GM23338 (cell line): ENCODE measurements at places on chromosomes 7 and 10. TPM values are rescaled to one million over a fixed set of nuclear protein-coding genes. Genes with fewer than 3 reads are reported as not detected.

DNA sequence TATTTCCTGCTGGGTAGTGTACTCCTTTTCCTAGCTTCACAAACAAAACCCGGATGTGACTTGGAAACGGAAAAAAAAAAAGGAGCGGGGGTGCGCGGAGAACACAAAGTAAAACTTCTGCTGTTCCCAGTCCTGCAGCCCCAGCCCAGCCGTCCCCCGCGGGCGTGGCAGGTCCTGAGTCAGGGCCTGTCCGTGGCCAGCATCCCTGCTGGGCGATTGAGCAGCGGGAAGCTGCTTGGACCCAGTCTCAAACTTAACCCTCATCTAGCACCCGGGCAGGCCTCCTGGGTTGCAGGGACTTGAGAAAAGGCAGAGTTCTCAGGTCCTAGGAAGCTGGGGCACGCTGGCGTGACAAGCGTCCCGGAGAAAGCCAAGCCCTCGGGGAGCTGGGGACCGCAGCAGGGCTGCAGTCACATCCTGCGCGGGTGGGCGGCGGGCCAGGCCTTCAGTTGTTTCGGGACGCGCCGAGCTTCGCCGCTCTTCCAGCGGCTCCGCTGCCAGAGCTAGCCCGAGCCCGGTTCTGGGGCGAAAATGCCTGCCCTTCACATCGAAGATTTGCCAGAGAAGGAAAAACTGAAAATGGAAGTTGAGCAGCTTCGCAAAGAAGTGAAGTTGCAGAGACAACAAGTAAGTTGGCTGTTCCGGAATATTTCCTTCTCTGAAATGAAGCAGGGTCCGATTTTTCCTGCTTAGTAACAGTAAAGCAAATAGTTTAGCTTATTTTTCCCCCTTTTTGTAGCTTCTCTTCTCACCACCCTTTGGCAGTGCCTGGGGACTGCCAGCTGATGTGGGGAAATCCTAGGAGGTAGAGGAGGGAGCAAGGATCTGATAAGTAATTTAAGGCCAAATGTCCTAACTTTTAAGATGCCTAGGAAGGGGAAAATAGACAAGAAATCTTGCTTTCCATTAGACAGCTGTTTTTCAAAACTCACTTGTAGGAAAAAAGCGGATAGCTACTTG lies at the start of gene GNG11:
Gene GNG11 (plus strand): TSS at position 129 of the 960 bp plus-strand sequence. CDS start 403 bp downstream, at position 532.
- no peaks in the 10 kb centered on the region for H3K36me3 ChIP-seq
- 0 out of 2 replicates have a peak within 1 kb of the TSS, but pooled peaks have one; percentile 22 for H3K27ac ChIP-seq
- peak within 1 kb of the TSS; percentile 65 for H3K4me3 ChIP-seq
- H3K4me1 ChIP-seq, result peaks cover 21% of the 10 kb centered on the region
- peaks cover 6% of the 10 kb centered on the region; the same call in 1 of the 2 replicates for H3K27me3 ChIP-seq

ITPRID1 gene
- 0.27 and 0.45 TPM in 2 replicates for total RNA-seq

GRCh38 chr10:97810446-97810845 lies 38.6 kb upstream of the SFRP5 start:
- H3K4me3 ChIP-seq, result no peak overlapping the region
- H3K27ac ChIP-seq, result no peak overlapping the region
- no peaks in the 10 kb centered on the region for H3K36me3 ChIP-seq
- H3K27me3 ChIP-seq, result no peaks in the 10 kb centered on the region

DNA sequence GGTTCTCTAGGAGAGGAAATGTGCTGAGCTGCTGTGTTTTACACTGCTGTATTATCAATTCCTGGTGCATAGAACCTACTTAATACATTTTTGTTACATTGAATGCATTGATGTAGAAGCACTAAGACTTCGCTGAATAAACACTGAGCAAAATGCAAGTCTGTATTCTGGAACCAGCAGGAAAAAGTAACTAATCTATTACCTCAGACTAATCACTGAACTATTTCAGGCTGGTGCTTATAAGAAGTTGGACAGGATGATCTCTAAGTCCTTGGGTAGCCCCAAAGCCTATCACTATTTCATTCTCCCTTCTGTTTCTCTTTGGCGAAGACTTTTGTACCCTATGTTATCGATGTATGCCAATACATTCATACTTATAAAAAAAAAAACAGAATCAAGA lies 87.2 kb upstream of the LRRTM3 start:
- no peak overlapping the region for H3K27ac ChIP-seq
- H3K4me1 ChIP-seq, result peaks cover 4% of the 10 kb centered on the region
- no peaks in the 10 kb centered on the region for H3K36me3 ChIP-seq
- no peak for DNase-seq
- no peaks in the 10 kb centered on the region for H3K27me3 ChIP-seq

ACTL6B gene
- 0.69 TPM in 1 of 2 replicates, not detected in the other for total RNA-seq

ADARB2 gene
- total RNA-seq, result 1.6 and 5.0 TPM in 2 replicates

- H3K4me3 ChIP-seq, result no peak overlapping the region
- no peak overlapping the region for H3K27ac ChIP-seq
- no peaks in the 10 kb centered on the region for H3K36me3 ChIP-seq
- no peaks in the 10 kb centered on the region for H3K27me3 ChIP-seq
- H3K4me1 ChIP-seq, result peaks cover 11% of the 10 kb centered on the region
- no peak for DNase-seq
Measured at GRCh38 chr7:77197141-77197540, 2.5 kb downstream of the FGL2 start.

MYL10 gene
- total RNA-seq, result not detected in 2 replicates

DNA sequence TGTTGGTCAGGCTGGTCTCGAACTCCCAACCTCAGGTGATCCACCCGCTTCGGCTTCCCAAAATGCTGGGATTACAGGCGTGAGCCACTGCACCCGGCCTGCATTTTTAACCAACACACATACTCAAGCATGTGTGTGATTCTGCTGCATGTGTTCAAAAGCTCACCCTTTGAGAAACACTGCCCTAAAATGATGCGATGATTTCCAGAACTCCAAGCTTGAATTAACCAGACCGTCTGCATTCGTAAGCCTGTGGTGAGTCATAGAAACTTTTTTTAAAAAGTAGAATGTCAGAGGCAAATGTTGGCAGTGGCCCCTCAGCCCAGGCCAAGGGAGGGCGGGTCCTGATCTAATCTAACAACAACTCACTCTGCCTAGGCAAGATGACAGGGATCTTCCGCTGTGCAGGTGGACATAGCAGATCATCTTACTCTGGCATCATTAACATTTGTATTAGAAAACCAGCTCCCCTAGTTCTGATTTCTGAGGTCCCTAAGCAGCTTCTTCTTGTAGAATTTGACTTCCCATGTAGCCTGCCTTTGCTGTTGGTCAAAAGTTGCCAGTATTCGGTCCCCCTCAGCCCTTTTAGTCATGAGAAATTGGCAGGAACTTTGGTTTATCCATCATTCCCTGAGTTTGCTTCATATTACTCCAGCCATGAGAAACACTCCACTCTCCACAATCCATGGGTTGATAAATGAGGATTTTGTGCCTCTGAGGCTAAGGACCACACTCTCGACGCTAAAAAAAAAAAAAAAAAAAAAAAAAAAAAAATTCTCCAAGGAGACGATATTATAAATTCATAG lies 190.4 kb downstream of the SKIDA1 start:
- DNase-seq, result no peak
- H3K4me1 ChIP-seq, result peaks cover 12% of the 10 kb centered on the region
- peak overlapping the region; percentile 64; the same call in 1 of the 2 replicates for H3K27ac ChIP-seq
- no peaks in the 10 kb centered on the region for H3K27me3 ChIP-seq

ADRB1 gene
- 0.24 and 0.39 TPM in 2 replicates for total RNA-seq

IL2RA gene
- total RNA-seq, result not detected in 2 replicates

- no peak overlapping the region for H3K4me3 ChIP-seq
- no peaks in the 10 kb centered on the region for H3K36me3 ChIP-seq
- peak; percentile 22 for DNase-seq
- H3K27me3 ChIP-seq, result no peaks in the 10 kb centered on the region
- no peak overlapping the region for H3K27ac ChIP-seq
Measured at GRCh38 chr7:94049615-94050014, 45.5 kb upstream of the BET1 start.

GRCh38 chr7:36788825-36789470 lies 64.7 kb upstream of the AOAH start:
- H3K27me3 ChIP-seq, result no peaks in the 10 kb centered on the region
- no peaks in the 10 kb centered on the region for H3K36me3 ChIP-seq
- H3K4me1 ChIP-seq, result no peaks in the 10 kb centered on the region
- no peak overlapping the region for H3K4me3 ChIP-seq
- H3K27ac ChIP-seq, result no peak overlapping the region

TUBB8 gene
- total RNA-seq, result 1.1 and 1.4 TPM in 2 replicates

DNAH11 gene
- total RNA-seq, result 4.7 and 9.3 TPM in 2 replicates

DNA sequence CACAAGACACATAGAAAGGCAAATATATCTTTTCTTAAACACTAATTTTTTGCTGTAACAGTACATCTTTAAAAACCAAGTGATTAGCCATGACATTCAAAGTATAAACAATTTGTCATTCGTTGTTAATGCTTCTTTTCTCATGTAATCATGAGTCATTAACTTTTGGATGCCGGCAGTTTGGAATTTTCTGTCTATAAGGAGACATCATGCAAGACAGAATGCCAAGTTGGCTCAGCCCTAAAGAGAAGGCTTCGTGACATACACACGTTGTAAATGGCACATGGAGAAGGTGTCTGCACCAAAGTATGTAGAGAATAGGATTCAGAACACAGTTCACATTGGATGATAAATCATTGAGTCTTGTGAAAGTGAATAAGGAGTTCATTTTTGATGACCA lies 35.9 kb downstream of the CCDC3 start:
- H3K4me1 ChIP-seq, result peaks cover 7% of the 10 kb centered on the region; the same call in 1 of the 2 replicates
- no peak for DNase-seq
- no peak overlapping the region for H3K27ac ChIP-seq
- H3K27me3 ChIP-seq, result no peaks in the 10 kb centered on the region
- H3K4me3 ChIP-seq, result no peak overlapping the region
- H3K36me3 ChIP-seq, result no peaks in the 10 kb centered on the region

UCMA gene
- total RNA-seq, result 8.6 and 12.7 TPM in 2 replicates

MPP7 gene
- 8.0 and 9.4 TPM in 2 replicates for total RNA-seq

DRGX gene
- not detected in 2 replicates for total RNA-seq

- no peak for DNase-seq
- H3K36me3 ChIP-seq, result no peaks in the 10 kb centered on the region
Measured at GRCh38 chr7:25305831-25306230, 77.5 kb upstream of the NPVF start.

CAV2 gene
- total RNA-seq, result 3.5 and 6.6 TPM in 2 replicates
